Stimulated activated CD8-positive, alpha-beta memory T cell treated with anti-CD3 and anti-CD28 coated beads, Interleukin-4, amount 100 ng/mL, for 48 hours (primary cell): ENCODE measurements at places on chromosomes 12 and 14.

DNA sequence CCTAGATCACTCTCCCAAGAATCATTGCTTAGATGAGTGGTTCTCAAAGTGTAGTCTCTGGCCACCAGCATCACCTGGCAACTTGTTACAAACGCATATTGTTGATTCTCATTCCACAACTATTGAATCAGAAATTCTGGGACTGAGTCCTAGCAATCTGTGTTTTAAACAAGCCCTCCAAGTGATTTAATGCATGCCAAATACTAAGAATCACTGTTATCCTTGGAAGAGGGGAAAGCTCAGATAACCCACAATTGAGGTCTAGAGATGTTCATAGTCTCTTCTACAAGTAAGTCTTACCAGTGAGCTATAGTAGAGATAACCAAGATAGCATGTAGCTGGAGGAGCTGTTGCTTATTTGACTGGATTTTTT lies 666.6 kb downstream of the DIO2 start:
- DNase-seq: no peak

GRCh38 chr12:40156021-40156764 lies 50.3 kb upstream of the SLC2A13 start:
- no peak for DNase-seq

- DNase-seq: no peak
These were observed 215.2 kb downstream of the RASSF9 start for GRCh38 chr12:85621041-85621440.

DNA sequence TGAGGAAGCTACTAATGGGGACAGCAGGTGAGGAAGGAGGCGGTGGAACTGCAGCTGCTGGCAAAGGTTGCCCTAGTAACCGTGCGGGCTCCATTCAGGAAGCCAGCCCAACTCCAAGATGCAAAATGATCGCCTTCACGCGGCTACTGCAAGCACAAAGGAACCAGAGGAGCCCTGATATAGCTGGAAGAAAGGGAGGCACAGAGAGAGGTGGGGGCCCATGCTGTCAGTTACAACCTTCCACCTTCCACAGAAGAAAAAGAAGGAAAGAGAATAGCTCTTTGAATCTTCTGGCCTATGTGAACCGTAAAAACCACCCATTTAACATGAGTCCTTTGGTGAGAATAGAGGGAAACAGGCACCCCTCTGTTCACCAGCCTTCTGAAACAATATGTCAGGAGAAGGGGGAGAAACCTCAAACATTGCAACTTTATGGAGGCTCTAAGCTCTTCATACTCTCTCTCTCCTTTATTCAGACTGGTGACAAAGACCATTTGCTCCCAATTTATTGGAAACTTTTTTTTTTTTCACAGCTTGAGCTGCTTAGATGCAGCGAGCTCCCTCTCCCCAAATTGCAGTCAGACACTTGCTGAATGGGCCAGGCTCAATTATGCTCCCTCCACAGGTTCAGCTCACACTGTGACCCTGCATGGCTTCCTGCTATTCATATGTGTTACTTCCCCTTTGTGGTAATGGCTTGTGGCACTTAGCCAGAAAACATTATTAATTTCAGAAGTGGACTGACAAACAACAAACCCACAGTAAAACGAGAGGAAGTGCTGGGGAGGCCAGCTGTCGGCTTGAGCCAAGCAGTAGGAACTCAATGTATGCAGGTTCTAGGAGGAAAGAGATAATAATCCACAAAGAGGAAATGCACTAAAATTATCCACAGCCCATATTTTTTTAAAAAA lies 6.2 kb downstream of the DUSP6 start:
- peak; percentile 44 for DNase-seq

GRCh38 chr14:104749111-104749649 lies 3.8 kb upstream of the SIVA1 start:
- DNase-seq: no peak

DNA sequence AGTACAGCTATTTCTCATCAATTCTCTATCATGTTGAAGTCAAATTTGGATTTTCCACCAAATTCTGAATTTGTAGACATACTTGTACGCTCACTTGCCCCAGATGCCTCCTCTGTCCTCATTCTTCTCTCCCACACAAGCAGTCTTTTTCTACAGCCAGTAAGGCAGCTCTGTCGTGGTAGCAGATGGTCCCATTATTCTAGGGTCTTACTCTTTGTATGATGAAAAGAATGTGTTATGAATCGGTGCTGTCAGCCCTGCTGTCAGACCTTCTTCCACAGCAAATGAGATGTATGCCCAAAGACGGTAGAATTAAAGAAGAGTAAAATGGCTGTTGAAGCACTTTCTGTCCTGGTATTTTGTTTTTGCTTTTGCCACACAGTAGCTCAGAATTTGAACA lies 17.2 kb upstream of the PAPLN start:
- DNase-seq: no peak

DNA sequence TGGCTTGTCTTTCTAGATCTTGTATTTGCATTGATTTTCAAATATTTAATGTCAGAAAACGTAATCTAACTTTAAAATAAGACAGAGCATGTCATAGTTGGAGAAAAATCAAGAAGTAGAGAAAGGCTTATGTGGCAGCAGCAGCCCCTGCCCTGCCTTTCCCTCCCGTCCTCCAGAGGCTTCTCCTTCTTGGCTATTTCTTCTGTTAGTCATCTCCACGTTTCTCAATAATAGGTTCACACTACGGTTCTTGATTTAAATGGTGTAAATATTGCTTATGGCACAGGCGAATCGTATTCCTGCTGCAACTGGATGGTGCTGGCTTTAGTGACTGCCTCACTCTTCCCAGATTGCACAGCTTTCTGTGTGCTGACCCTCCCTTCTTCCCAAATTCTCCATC lies 42.8 kb downstream of the SLC8B1 start:
- no peak for DNase-seq

DNA sequence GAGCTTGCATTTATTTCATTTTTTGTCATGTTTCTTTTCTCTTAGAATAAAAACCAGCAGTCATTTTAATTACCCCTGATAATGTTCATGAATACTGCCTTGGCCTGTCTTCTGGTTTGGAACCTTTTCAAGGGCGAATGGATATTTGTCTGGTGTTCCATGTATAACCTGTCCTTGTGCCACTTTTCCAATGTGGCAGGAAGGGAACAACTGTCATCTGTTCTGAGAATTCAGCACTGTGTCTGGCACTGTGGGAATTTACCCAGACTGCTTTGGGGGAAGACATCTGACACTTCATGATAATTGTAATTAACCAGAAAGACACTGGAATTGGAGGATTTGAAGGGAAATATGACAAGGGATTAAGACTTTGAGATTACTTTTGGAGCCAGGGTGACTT lies 352.8 kb downstream of the APAF1 start:
- DNase-seq: no peak

DNA sequence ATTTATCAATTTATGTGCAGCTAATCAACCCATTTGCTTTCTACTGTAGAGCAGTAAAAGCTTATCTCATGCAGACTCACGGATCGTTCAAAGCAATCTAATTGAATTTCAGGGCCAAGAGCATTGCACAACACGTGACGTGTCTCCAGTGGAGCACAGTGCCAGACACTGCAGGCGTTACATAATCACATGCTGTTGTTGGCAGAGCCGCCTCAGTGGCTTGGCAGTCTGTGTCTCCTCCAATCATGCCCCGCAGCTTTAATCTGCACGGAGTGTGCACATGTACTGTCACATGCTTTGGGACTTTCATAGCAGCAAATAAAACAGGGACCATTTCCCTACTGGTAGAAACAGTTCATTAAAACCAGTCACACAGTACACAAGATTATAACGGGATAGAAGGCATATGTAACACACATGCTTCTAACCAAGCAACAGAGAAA lies 309.3 kb downstream of the ITPR2 start:
- no peak for DNase-seq

- no peak for DNase-seq
These were observed 2.0 kb upstream of the SIX1 start for GRCh38 chr14:60651086-60651795.

DNA sequence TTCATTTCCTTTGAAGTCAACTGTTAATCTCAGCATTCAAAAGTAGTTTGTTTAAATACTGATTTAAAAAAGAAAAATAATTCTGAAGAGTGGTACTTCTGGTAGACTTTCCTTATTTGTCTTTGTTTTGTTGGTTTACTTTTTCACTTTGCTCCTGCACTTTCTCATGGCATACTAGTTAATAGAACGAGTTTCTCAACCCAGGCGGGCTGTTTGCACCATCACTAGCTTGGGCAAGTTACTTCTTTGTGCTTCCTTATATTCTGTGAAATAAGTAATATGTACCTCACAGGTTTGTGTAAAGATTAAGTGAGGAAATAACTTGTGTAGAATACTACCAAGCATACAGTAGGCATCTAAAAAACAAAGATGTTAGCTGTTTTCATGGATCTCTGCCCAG lies 45.5 kb downstream of the SLC38A6 start:
- DNase-seq: no peak

DNA sequence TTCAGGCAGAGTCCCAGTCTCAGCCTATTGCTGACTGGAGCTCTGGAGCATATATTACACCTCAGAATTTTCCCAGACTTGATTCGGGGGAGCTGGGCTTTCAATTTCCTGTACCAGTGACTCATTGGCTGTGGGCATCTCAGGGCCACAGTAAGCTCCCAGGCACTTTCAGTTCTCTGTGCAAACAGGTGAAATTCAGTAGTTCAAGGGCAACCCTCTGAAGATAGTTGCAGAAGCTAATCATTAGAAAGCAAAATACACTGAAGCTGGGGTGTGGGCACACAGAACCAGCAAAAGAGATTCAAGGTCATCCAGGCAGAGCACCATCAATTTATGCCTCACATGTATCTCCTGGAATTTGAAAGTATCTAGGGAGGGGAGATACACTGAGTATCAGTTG lies 8.1 kb upstream of the NIN start:
- no peak for DNase-seq

GRCh38 chr14:65750906-65751305 lies 338.4 kb downstream of the FUT8 start:
- DNase-seq: no peak

- no peak for DNase-seq
These were observed 68.7 kb downstream of the CIT start for GRCh38 chr12:119808441-119808840.

GRCh38 chr12:50297027-50297426 lies 13.7 kb upstream of the LIMA1 start:
- no peak for DNase-seq

- DNase-seq: no peak
These were observed 37.5 kb downstream of the SLC38A4 start for GRCh38 chr12:46788072-46788887.

GRCh38 chr14:81884382-81884781 lies 350.7 kb upstream of the SEL1L start:
- DNase-seq: no peak

GRCh38 chr12:115255257-115255656 lies 571.3 kb upstream of the TBX3 start:
- no peak for DNase-seq

GRCh38 chr12:124561231-124561630 lies 6.2 kb downstream of the NCOR2 start:
- DNase-seq: no peak

GRCh38 chr12:46246021-46246700 lies 22.7 kb downstream of the SLC38A1 start:
- no peak for DNase-seq

DNA sequence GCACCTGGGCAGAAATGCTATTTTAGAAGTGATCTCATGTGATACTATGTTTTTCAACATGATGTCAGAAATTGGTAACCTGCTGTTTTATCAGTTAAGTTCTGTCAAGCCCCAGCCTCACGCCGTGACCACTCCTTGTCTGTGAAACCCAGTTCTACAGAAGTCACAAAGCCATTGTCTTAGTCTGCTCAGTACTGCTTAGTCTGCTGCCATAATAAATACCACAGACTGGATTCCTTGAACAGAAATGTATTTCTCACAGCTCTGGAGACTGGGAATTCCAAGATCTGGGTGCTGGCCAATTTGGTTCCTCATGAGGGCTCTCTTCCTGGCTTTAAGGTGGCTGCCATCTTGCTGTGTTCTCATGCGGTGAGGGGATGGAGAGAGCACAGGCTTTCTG lies 176.9 kb downstream of the PRKCH start:
- DNase-seq: no peak

DNA sequence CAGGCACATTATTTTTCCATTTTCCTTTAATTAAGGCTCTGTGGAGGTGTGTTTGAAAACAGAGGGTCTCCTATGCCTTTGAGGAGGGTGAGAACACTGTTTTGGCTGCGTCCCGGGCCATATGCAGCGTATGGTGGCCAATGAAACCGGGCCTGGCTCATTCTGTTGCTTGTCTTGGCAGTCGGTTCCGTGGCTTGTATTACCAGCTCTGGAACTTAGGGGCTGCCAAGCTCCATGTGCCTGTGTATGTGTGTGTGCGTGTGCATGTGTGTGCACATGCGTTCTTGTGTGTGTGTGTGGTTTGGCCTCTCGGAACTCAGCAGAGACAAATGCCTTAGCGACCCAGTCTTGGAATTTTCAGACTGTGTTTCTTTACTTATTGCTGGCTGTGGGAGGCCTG lies 2.7 kb downstream of the JDP2 start:
- no peak for DNase-seq

DNA sequence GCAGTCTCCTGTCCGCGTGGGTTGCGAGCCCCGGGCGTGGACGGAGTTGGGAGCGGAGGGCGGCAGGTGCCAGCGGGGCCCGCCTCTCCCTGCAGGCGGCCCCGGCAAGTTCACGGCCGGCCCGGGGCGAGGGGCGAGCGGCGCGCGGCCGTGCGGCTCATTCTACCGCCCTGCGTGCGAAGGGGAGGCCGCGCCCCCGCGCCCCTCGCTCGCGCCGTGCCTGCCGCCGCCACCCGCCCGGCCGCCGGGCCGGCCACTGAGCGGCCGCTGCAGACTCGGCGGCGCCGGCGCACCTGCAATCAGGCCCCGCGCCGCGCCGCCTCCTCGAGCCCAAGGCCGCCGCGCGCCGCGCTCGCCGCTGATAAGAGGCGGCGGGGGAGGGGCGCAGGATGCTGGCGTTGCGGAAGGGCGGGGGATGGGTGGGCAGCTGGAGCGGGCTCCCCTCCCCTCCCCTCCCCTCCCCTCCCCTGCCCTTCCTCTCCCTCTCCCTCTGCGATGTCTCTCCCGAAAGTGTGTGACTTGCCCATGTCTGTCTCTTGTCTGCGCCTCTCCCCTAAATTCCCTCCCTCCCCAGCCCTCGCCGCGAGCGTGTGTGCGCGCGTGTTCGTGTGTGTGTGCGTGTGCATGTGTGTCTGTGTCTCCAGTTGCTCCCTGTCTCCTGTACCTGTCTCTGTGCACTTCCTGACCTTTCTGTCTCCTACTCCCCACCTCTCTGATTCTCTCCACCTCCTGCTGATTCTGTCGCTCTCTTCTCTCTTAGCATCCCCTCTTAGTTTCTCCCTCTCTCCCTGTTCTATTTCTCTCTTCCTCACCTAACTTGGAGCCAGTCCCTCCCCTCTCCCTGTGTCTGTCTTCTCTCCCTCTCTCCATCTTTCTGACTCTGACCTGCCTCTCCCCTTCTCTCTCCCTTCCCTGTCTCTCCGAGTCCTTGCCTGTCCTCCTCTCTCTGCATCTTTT lies 768.1 kb upstream of the TBX3 start:
- no peak for DNase-seq

- no peak for DNase-seq
These were observed 15.4 kb upstream of the ASIC1 start for GRCh38 chr12:50041962-50042361.

GRCh38 chr14:93133464-93133863 lies 17.7 kb upstream of the ITPK1 start:
- no peak for DNase-seq

GRCh38 chr14:51539571-51540037 lies 112.1 kb upstream of the FRMD6 start:
- no peak for DNase-seq

GRCh38 chr12:64646318-64646717 lies 36.0 kb downstream of the RASSF3 start:
- DNase-seq: no peak
